ENCODE measurements at places on chromosomes 4 and X.

DNA sequence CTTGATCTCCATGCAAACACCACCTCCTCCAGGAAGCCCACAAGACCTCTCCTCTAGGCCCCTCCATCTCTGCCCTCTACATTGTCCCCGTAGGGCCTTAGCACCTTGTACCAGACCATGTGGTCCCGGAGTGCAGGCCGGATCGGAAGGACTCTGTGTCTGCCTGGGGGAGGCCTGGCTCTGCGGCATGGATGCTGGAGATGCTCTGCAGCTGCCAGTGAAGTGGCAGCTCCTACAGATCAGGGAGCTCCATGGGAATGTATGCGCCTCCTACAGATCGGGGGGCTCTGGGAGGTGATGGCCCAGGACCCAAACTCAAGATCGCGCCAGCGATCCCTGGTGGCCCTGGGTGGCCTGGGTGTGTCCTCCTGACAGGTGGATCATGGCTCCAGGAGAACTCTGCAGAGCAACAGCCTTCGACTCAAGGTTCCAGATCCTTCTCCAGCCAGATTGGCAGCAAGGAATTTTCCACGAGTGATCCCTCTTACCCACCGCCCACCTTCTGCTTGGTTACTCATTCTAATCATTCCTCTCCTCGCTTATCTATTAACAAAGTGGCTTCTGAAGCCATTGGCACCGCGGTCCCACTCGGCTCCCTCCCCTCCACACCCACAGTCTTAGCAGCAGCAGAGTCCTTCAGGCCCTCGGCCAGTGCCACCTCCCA, 67.3 kb downstream of the ADRA2C start:
- DNase-seq = no peak

- DNase-seq = no peak
Observed at GRCh38 chrX:31609130-31609529, 537.3 kb upstream of the FTHL17 start.

GRCh38 chr4:108902769-108903168, 139.9 kb upstream of the ETNPPL start:
- no peak for DNase-seq

- DNase-seq = no peak
Observed at GRCh38 chr4:165945991-165946390, 73.0 kb downstream of the TLL1 start.

DNA sequence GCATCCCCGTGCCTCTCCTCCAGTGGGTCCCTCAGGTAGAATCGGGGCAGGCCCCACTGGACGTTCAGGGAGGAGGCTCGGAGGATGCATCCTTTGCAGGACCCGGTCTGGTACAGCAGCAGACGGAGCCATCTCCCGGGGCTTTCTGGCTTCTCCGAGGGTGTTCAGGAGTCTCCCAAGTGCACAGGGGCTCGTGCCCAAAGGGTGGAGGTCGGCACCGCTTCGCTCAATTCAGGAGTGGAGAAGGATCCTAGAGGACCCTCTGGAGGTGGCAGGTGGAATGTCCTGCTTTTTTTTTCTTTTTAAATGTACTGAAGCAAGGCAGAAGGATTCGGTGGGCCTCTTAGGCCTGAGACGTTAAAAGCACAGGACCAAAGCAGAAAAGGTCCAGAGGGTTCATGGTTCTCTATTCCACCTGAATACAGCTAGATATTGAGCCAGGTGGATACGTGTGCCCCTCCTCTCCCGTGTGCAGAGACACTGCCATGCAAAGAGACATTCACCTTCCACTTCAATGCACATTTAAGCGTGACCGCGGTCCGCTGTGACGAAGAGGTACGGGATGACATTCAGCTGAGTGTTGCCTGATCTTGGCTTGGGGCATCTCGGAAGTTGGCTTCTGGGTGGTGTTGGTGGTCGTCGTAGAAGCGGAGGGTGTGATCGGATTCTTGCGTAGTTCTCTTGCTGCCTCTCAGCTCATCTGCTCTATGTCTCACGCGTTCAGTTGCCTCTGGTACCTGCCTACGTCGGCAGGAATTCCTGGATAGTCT, 281.2 kb upstream of the AGTR2 start:
- DNase-seq = no peak

- no peak for DNase-seq
Observed at GRCh38 chr4:179595671-179596410, 2153.6 kb upstream of the AGA start.

DNA sequence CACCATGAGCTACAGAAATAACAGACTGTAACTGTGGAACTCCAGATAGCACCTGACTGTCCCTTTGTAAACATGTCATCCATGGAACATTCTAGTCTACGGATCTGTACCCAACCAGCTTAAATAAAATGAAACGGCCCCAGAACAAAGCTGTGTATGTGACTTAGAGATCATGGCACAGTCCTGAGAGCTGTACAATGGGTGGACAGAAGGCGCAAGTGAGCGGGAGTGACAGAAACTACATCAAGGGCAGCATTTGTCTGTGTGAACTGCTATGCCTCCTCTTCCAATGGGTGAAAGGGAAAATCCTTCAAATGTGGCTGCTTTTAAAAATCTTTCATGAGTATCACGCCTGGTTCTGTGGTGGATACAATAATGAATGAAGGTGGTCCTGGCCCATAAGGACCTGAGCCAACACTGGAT, 72.5 kb downstream of the FAT1 start:
- DNase-seq = no peak

- DNase-seq = no peak
Observed at GRCh38 chr4:128979934-128980333, 113.4 kb downstream of the SCLT1 start.

DNA sequence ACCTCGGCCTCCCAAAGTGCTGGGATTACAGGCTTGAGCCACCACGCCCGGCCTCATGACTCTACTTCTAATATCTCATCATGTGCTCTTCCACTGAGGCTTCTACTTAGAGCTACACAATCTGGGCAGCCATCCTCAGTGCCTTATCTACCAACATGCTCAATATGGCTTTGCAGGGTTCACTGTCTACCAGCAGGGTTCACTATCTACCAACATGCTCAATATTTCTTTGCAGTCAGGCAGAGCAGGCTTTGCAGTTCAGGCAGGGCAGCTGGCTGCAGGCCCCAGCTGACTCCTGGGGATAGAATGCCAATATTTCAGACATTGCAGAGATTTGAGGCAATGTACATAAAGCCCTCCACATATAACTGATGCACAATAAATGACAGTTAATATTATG, 47.5 kb downstream of the PKD2 start:
- DNase-seq = no peak

- no peak for DNase-seq
Observed at GRCh38 chrX:86149119-86149518, 868 bp downstream of the DACH2 start.

GRCh38 chrX:56130031-56130430, 102.1 kb upstream of the KLF8 start:
- no peak for DNase-seq

DNA sequence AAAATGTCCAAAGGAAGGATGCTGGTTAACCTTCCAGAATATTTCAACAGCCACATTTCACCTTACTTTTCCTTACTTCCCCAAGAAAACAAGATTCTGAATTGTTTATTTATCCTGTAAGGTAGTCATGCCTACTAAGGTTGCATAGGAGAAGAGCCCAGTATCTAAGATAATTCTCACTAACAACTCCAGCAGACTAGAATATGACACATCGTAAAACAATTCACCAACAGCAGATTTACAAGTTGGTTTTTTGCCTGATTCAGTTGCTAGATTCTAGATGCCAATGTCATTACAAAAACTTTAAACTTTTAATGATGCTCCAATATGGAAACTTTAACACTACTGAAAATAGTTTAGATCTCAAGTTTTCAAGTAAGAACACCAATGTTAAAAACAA, 176.4 kb downstream of the IL13RA2 start:
- no peak for DNase-seq

DNA sequence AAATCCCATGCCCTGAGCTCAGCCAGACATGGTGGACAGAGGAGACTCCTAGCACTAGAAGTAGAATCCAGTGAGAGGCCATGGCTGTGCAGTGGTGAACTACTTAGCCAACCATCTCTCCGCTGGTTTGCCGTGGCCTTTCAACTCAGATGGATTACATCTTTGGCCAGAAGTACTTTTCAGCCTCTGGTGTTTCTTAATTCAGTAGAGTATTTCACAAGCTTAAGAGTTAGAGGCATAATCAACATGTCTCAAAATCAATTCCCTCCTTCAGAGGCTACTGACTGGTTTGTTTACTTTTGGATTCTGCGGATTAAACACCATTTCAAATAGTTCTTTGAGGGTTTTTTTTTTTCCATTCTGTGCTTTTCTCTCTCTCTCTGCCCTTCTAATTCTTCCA, 91.1 kb upstream of the PGRMC2 start:
- no peak for DNase-seq

DNA sequence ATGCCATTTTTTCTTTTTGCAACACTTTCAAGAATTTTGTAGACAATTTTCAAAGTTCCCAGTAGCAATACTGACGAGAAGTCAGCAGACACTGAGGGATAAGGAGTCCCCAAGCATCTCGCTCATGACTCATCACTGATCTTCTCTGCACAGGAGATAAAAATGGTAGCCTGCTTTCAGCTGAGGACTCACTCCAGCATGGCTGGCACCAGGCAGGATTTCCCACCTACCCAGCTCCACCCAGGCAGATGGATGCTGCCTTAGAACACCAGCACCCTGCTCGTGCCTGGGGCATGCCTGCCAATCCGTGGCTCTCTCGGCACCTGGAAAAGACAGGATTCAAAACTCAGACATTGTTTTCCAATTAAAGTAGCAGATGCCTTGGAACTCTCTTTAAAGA, 24.9 kb downstream of the JAKMIP1 start:
- DNase-seq = no peak

GRCh38 chr4:71663780-71664179, 120.1 kb downstream of the GC start:
- DNase-seq = no peak

GRCh38 chr4:1611501-1611870, 72.6 kb downstream of the FAM53A start:
- no peak for DNase-seq

DNA sequence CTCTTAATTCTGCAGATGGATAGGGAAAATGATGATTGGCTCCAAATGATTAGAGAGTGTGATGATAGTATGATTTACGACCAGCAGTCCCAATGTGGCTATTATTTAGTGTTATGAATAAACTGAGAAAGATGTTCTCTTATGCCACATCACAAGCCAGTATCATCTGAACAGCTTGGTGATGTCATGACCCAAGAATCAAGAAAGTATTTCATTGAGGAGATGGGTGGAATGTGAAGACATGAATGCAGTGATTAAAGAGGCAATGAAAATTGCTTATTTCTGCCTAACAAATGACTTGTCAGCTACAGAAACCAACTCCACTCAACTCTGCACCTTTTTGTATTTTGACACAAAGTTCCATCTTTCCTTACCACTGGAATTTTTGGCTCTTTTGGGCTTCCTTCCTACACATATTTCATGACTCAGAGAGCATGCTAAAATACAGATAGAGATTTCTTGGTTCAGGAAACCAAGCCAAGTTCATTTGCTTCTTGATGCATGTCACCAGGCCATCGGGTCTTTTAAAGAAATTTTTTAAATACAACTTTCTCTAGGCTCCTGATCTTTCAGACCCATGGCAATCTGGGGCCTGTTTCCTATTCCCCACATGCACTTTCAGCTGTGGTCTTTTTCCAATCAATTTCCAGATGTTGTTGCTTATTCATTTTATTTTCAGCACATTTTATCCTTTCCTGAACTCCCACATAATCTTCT, 174.2 kb downstream of the HHIP start:
- DNase-seq = no peak

DNA sequence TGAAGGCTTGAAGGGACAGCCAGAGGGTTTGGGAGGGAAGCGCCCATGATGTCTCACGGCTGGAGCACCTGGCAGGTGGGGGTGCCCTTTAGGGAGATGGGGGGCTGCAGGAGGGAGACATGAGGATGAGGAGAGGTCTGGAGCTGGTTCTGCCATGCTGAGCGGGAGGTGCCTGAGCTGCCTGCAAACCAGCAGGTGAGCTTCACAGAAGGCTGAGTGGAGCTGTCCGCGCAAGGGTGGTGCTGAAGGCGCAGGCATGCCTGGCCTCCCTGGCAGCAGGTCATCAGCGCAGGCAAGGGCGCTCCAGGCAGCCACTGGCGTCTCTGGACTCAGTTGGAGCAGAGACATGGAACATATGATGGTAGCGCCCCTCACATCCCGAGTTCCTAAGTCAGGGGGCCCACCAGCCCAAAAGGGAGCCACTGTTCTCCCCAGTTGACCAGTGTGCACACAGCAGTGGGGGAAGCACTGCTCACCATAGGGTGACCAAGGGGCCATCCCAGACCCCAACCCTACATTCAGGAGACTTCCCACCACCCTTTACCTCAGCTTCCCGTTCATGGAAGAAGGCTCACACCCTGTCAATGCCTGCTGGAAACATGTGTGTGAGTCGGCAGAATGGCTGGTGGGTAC, 25.8 kb downstream of the ADRA2C start:
- DNase-seq = no peak

DNA sequence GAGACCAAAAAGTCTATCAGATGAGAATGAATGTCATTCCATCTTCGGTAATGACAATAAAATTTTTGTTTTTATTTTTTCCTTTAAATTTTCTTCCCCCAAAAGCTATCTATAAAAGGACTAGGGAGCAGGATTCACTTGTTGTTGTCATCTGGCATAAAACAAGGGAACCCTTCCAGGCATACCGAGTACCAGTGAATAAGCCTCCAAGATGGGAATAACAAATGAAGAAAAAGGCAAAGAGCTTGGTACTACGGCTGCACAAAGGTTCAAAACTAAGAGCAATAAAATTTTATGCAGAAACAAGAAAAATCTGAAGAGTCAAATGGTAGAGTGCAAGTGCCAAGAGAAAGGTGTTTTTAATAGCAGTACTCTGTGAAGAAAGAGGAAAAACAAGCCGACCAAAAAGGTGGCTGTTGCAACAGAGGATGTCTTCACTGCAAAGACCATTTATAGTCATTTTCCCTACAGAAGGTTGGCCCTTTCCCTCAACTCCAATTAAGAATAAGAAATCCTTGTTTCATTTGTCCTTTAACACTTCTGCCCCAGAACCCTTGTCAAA, 25.8 kb downstream of the PPP3CA start:
- no peak for DNase-seq

- DNase-seq = no peak
Observed at GRCh38 chr4:19961091-19961490, 290.6 kb upstream of the SLIT2 start.

DNA sequence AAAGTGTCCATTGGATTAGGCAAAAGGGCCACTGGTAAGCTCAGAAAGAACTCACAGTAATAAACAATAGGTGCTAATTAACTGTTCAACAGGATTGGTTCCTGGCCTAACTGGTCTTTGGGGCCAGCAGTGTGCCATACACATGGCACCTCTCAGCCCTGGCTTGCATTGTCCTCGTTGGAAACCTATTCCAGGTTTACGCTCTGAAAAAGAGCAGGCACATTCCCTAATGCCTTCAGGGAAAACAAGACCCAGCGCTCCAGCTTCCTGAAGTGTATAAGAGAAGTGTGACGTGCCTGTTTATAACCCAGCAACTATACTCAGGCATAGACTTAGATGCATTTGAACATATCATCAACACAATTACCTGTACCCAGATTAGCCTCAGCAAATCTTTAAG, 51.9 kb upstream of the RBM47 start:
- DNase-seq = no peak

- DNase-seq = no peak
Observed at GRCh38 chr4:142721187-142721586, 124.9 kb downstream of the INPP4B start.

Data from stimulated activated CD4-positive, alpha-beta T cell treated with anti-CD3 and anti-CD28 coated beads, Interleukin-15, amount 100 ng/mL, for 1 hour (primary cell).